Fibroblast of skin of back (primary cell): ENCODE measurements at places on chromosomes 4 and X.

DNA sequence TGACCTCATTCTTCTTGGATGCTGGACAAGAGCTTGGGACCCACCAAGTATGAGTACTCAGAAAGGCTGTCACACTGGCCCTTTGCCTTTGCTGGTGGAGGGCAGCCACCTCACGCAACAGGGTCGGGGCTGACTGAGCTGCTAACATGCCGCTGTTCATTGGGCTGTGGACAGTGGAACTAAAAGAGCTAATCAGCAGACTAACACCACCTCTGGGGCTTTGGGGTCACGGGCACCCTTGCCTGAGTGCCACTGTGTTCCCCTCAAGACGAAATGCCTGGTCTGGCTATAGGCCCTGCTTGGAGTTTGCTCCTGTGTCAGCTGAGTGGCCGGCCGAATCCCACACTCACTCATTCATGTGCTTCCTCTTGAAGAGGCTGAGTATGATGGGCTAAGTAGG, 559.6 kb downstream of the SPRY1 start:
- DNase-seq: no peak

GRCh38 chr4:148770848-148771247, 328.6 kb upstream of the NR3C2 start:
- DNase-seq: no peak

GRCh38 chr4:124275-125081, at the start of gene ZNF718:
Gene ZNF718 (plus strand): TSS chr4:124501. CDS start chr4:124671, 170 bp downstream.
- peak; percentile 97 for DNase-seq

- no peak for DNase-seq
Observed at GRCh38 chr4:118767109-118767508, 68.8 kb downstream of the SEC24D start.

DNA sequence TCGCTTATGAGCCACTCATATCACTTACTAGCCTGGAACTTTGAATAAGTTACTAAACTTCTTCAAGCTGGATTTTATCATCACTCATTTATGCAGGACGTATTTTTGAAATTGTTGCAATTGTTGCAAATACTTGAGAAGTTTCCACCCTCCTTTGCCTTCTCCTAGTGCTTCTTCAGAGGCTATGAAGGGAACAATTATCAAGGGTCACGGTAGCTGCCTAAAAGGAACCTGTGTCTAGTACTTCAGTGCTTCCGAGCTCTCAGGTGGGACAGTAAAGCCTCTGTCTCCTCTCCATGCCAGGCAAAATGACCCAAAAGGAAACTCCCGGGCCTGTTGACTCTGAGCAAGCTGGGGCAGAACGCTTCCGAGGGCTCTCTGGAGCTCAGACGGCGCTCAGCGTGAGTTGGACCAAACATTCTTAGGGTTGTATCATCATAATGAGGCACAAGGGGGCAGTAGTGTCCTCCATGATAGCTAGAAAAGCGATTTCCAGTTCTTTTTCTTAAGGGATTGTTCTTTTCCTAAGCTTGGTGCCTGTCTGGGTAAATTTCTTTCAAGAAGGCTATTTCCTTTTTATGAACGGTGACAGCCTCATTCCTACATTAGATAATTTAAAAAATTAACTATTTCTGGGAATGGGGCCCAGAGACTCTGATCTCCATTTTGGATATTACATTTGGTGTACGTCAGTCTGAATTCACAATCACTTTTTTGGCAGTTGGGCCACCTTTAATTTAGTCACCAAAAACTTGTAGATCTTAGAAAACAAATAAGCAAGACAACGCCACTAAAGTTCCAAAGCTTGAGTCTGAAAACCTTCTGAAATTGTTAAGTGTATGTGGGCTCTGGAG, 73.1 kb downstream of the PACRGL start:
- peak; percentile 59 for DNase-seq
